ENCODE measurements at places on chromosomes 11 and 22.

DNA sequence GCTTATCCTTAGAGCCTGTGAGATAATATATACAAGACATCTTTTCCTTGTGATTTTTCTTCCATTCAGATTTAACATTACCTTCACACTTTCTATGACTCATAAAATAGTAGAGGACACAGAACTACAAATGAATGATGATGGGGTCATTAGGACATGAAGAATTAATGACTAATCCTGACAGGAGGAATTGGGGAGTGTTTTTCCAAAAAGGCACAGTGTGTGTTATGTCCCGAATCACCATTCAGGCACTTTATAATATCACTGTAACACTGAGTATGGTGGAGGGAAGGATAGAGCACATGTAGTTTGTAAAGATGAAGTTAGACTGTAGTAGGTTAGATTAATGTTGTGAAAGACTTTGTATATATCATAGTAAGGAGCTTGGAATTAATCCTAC is 391.3 kb downstream of the JRKL start:
- no peak for DNase-seq

GRCh38 chr11:124886978-124887666 is 10.5 kb downstream of the ROBO4 start:
- no peak for DNase-seq

DNA sequence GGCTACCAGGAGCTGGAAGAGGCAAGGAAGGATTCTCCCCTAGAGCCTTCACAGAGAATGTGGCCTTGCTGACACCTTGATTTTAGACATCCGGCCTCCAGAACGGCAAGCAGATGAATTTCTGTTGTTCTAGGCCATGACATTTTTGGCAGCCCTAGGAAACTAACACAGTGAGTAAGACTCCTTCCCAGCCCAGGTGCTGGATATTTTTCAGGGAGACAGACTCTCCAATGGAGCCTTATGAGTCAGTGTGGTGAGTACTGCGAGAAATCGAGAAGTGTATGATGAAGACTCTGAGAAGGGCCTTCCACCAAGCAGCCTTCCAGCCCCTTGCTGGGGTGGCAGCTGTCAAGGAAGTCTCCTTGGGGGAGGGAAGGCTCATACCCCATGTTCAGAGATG is 114.4 kb downstream of the OSBP2 start:
- no peak for DNase-seq

GRCh38 chr22:36739185-36739584 is 35.6 kb upstream of the CACNG2 start:
- no peak for DNase-seq

DNA sequence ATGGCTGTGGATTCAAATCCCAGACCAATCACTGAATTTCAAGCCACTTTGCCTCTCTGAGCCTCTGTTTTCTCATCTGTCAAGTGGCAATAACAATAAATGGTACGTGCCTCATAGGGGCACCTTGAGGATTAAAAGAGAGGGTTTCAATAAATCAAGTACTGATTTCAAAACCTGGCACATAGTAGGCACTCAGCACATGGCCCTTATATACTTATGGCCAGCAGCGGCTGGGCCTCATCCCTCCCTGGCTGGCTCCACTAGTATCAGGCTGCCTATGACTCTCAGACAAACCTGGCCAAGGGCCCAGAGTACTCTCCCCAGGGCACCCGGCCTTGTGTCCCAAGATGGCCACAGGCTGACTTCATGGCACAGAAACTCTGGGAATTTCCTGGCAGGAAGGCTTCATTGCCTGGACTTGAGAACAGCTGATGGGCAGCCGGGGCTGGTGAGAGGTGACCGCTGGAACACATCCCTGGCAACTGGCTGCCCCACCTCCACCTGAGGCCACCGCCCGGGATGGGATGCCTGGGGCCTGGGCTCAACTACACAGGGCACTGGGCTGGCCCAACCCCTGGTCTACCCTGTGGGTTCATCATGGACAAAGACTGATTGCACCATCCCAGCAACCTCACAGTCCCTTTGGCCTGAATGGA is 3.4 kb downstream of the FADS3 start:
- no peak for DNase-seq

GRCh38 chr11:73201888-73202780 is 15.9 kb upstream of the P2RY2 start:
- no peak for DNase-seq

GRCh38 chr11:68153742-68154141 is 32.6 kb upstream of the CHKA start:
- DNase-seq: no peak

Data from stimulated activated CD4-positive, alpha-beta T cell treated with anti-CD3 and anti-CD28 coated beads, Interleukin-1b, Interleukin-23, amount 100 ng/mL, for 4 hours (primary cell).